Lower lobe of right lung (tissue), 2 donors: ENCODE measurements at places on chromosomes 13 and 19.

DNA sequence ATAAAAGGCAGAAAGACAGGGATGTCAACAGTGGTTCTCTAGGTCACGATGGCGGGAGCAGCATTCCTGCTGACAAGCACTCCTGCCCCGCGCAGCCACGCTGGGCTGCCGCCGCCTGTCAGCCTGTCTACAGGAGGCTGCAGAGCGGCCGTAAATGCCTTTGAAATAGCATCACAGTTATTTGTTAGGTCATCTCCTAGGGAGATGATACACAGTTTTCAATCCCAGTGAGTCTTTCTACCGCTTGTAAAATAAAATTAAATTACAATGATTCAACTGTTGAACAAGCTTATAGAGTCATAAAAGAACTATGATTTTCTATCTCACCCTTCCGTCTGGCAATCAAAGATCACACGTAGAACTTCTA, 7.3 kb upstream of the SLC7A9 start:
- no peak for DNase-seq

- no peak for DNase-seq
Observed at GRCh38 chr13:102862624-102863210, 16.9 kb downstream of the ERCC5 start.

GRCh38 chr13:65965501-65965900, 1264.6 kb downstream of the PCDH9 start:
- no peak for DNase-seq

DNA sequence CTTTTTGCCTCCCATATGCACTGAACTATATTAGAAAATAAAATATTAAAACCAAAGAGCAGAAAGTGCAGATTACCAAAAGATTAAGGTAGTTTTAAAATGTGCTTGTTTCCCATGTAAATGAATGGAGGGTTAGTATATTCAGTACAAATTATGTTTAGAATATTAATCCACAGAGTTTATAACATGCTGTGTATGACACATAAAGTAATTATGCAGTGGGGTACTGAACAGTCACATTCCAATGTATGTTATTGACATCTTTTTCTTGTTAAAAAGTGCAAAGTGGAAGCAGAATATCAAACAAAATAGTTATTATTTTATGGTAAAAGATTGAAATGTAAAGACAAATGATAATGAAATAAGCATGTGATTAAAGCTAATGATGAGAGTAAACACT, 79.3 kb downstream of the GPC6 start:
- no peak for DNase-seq

GRCh38 chr19:3253270-3253669, 28.8 kb downstream of the CELF5 start:
- no peak for DNase-seq

GRCh38 chr19:16659464-16659831, 496 bp downstream of the SMIM7 start:
- no peak for DNase-seq

- no peak for DNase-seq
Observed at GRCh38 chr13:33575378-33575777, 242.6 kb upstream of the RFC3 start.

GRCh38 chr13:19672990-19673389, 39.5 kb downstream of the MPHOSPH8 start:
- no peak for DNase-seq

DNA sequence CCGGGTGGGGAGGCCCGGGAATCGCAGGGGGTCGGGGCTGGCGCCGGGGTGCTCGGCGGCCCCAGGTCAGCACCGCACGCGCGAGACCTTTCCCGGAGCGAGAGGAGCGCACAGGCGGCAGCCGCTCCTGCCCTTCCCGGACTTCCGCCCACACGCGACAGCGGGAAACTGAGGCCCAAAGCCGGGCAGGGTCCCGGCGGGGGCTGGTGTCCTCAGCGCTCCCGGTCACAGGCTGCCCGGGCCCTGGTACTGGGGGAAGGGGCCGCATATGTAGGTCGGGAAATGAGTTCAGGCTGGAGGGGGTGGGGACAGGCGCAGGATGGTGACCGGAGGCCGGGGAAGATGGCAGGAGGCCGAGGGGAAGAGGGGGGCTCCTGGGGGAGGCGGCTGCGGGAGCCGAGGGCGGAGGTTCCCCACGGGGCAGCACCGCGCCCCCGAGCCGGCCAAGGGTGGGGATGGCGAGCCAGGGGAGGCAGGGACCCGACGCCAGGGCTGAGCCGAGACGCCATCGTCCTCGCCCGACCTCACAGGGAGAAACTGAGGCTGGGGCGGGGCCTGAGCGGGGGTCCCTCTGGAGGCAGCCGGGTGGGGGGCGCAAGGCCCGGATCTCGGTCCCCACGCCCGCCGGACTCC, 662 bp downstream of the CBARP start:
- DNase-seq: no peak

DNA sequence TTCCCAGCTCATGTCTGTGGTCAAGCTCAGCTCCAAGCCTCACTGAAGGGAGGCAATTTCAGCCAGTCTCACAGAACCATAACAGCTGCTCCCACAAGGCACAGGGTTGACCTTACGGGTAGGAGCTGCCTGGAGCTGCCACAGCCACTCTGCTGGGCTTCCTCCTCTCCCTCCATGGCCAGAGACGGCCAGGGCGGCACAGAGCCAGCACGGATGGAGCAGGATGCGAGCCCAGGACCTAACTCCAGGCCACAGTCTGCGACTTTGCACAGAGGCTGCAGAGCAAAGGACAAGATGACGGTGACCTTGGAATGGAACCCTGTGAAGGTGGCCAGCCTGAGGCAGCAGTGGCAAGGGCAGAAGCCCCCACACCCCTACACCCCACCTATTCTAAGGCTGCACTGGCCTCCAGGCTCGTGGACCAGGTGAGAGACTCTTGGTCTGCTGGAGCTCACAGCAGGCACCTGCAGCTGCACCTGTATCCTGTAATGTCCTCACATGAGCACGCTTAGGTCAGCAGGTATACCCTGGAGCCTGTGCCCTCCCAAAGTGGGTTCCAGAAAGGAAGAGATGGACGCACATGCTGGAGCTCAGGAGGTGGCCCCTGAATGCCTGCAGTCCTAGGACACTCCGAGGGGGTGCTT, 29.6 kb downstream of the ADPRHL1 start:
- DNase-seq: no peak

- no peak for DNase-seq
Observed at GRCh38 chr13:33629605-33630360, 188.2 kb upstream of the RFC3 start.
